ENCODE measurements at places on chromosomes 3 and 15. TPM values are rescaled to one million over a fixed set of nuclear protein-coding genes. Genes with fewer than 3 reads are reported as not detected.

The GOLGA8J gene
- total RNA-seq, result not detected

The BNIP2 gene
- total RNA-seq, result 75.2 TPM

The RBP2 gene
- not detected for total RNA-seq

The GOLGA8K gene
- 1.2 TPM for total RNA-seq

The CPNE9 gene
- 0.25 TPM for total RNA-seq

Measured in activated CD4-positive, alpha-beta T cell treated with anti-CD3 and anti-CD28 coated beads, Interleukin-2, amount 10 ng/mL, durations not matched to agents 7 days and 5 days (primary cell).